ENCODE measurements at places on chromosomes 4 and X.

DNA sequence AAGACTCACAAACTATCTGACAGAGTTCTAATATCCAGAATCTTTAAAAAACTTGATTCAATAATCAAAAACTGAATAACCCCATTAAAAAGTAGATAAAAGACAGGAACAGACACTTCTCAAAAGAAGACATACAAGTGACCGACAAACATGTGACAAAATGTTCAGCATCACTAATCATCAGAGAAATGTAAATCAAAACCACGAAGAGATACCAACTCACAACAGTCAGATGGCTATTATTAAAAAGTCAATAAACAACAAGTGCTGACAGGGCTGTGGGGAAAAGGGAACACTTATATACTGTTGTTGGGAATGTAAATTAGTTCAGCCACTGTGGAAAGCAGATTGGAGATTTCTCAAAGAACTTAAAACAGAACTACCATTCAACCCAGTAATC is 138.1 kb upstream of the RASGEF1B start:
- no peak for DNase-seq

DNA sequence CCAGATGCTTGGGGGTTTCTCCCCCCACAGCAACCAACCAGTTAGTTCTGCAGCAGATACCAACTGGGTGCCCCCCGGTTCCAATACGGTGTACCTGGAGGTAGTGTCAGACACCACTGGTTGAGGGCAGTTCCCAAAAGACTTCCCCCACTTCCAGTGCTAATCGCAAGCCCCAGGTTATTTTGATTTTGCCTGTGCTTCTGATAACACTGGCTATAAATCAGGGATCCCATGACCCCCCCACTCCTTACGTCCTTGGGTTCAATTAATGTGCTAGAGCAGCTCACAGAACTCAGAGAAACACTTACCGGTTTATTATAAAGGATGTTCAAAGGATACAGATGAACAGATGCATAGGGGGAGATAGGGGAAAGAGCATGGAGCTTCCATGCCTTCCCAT is 5.5 kb downstream of the CLCN3 start:
- DNase-seq, result no peak

DNA sequence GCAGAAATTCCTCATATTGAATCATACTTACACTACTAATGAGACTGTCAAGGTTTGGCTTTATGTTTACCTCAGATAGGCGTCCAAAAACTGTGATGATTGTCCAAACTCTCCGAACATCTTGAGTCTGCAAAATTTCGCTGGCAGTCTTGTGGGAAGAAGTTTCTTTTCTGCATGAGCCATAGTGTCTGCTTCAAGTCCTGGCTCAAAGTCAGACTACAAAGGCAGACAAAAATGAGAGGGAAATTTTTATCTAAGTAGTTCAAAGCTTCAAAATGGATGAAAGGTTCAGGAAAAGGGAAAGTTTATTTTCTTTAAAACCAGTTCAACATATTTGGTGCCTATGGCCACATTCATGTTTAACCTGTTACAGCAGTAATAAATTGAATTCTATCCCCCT is 40.7 kb downstream of the PALLD start:
- no peak for DNase-seq

DNA sequence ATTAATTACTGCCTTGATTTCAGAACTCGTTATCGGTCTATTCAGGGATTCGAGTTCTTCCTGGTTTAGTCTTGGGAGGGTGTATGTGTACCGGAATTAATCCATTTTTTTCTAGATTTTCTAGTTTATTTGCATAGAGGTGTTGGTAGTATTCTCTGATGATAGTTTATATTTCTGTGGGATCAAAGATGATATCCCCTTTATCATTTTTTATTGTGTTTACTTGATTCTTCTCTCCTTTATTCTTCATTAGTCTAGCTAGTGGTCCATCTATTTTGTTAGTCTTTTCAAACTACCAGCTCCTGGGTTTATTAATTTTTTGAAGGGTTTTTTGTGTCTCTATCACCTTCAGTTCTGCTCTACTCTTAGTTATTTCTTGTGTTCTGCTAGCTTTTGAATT is 32.1 kb downstream of the CDX4 start:
- no peak for DNase-seq

Measured in bone marrow (tissue), 2 donors.